ENCODE measurements at places on chromosomes 5 and 9. TPM values are rescaled to one million over a fixed set of nuclear protein-coding genes. Genes with fewer than 3 reads are reported as not detected.
A peak's percentile ranks its signal among the peaks of the same experiment; 100 is the strongest.

DNA sequence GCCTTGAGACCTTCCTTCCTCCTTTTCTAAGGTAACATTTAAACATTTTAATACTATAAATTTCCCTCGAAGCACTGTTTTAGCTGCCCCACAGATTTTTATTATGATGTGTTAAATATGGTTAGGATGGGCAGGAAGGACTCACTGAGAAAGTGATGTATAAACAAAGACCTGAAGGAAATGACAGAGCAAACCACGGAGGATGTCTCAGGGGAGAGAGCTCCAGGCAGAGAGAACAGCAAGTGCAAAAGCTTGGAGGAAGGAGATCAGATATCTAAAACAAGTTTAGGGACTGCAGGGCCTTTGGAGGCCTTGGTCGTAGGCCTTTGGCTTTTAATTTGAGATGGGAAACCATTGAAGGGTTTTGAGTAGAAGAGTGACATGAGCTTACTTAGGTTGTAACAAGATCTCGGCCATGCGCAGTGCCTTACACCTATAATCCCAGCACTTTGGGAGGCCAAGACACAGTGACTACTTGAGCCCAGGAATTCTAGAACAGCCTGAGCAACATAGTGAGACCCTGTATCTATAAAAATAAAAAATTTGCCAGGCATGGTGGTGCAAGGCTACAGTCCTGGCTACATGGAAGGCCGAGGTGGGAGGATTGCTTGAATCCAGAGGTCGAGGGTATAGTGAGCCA, 35.5 kb upstream of the LRRTM2 start:
- H3K27me3 ChIP-seq, result peaks cover 2% of the 10 kb centered on the region
- peaks cover 9% of the 10 kb centered on the region for H3K36me3 ChIP-seq
- no peak overlapping the region for H3K4me3 ChIP-seq
- no peak for DNase-seq

DNA sequence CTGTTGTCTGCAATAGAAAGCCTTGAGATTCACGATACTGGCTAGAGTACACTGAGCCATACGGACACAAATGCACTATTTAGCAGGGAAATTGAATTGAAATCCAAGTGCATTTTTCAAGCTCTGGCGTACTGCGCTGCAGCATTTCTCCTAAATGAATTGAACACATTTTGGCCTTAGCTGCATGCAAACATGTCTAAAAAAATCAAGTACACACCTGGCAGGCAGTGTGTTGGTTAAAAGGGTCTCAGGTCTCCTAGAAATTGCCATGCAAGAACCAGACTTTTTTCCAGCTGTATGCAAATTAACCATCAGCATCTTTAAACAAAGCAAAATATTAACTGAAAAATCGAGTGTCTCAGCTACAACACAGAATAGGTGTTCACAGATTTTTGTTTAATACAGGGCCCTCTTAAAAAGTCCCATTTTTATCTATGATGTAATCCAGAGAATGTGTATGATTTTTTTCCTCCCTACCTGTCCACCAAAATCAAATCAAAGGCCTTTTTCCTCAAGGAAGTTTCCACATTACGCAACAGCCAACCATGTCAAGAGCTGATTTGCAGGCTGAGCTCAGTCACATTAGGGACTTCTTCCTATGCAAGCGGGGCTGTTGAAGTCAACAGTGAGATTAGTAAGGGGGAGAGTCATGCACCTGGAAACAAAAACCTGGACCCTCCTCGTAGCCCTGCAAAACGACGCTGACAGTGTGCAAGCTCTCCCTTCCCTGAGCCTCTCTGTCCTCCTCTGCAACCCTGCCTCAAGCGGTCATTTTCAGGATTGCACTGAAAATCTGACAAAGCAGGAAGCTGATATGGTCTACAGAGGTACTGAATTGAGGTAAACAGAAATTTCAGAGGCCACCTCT, 14.1 kb upstream of the SFXN1 start:
- H3K4me1 ChIP-seq, result peaks cover 8% of the 10 kb centered on the region
- peaks cover 3% of the 10 kb centered on the region for H3K27me3 ChIP-seq
- H3K36me3 ChIP-seq, result no peaks in the 10 kb centered on the region
- no peak overlapping the region for H3K4me3 ChIP-seq
- DNase-seq, result peak; percentile 56

DNA sequence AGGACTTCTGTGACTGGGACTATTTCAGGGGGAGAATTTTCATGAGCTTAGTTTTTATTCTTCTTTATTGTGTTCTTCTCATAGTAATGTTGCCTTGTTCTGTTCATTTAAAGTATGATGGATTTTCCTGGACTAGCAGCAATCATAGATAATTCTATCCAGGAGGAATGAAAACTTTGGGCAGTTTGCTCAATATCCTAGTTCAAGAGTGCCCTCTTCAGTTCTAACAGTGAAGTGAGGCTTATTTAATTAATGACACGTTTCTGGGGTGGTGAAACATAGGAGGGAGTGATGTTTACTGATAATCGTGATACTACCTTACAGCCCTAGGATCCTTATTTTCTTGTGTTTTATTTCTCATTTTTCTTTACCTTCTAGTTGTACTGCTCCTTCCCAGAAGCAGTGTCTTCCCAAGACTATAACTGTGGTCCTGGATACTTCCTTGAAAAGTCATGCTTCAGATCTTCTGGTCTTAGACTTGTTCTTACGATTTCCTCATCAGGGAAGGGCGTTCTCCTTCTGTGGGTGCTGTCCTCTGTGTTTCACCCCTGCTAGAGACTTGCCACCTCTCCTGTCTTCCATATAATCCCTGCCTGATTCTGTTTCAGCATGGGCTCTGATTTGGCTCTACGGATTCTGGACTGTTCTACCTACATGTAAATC, 57.4 kb downstream of the CFAP95 start:
- DNase-seq, result no peak
- no peak overlapping the region for H3K4me3 ChIP-seq
- no peaks in the 10 kb centered on the region for H3K36me3 ChIP-seq
- no peaks in the 10 kb centered on the region for H3K4me1 ChIP-seq
- H3K27ac ChIP-seq, result no peak overlapping the region
- H3K27me3 ChIP-seq, result peaks cover 3% of the 10 kb centered on the region

- no peak for DNase-seq
- H3K4me1 ChIP-seq, result peaks cover 33% of the 10 kb centered on the region
- peak overlapping the region; percentile 98 for H3K27ac ChIP-seq
- H3K36me3 ChIP-seq, result peaks cover 14% of the 10 kb centered on the region
- H3K4me3 ChIP-seq, result peak overlapping the region; percentile 67
- H3K27me3 ChIP-seq, result no peaks in the 10 kb centered on the region
Measured at GRCh38 chr5:134226441-134227192, 744 bp upstream of the PPP2CA start.

GRCh38 chr5:55600497-55601203, 65.9 kb upstream of the PLPP1 start:
- H3K27me3 ChIP-seq, result no peaks in the 10 kb centered on the region
- H3K4me1 ChIP-seq, result peaks cover 39% of the 10 kb centered on the region
- no peak for DNase-seq
- peak overlapping the region; percentile 86 for H3K27ac ChIP-seq

DNA sequence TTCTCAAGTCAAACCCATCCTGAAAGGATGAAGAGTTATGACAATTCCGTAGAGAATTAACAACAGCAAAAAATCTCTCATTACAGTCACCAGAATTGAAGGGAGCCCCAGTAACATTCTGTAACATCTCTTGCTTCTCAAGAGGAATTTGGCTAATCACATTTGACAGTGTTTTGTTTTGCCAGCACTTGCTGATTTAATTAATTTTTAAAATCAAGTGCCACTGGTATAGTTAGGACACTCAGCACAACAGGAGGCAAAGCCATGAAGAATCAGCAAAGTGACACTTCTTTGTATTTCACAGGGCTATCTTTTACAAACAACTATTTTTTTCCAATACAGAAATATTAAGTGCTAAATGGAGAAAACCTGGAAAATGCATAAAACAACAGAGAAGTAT, 152.8 kb downstream of the MCTP1 start:
- no peak for DNase-seq
- H3K27me3 ChIP-seq, result peaks cover 2% of the 10 kb centered on the region
- no peaks in the 10 kb centered on the region for H3K36me3 ChIP-seq
- H3K4me3 ChIP-seq, result no peak overlapping the region

GRCh38 chr9:28600226-28600625, 1026.9 kb upstream of the C9orf72 start:
- no peaks in the 10 kb centered on the region for H3K27me3 ChIP-seq
- no peak overlapping the region for H3K27ac ChIP-seq
- no peak overlapping the region for H3K4me3 ChIP-seq
- DNase-seq, result no peak
- H3K4me1 ChIP-seq, result no peaks in the 10 kb centered on the region

- no peak overlapping the region for H3K27ac ChIP-seq
- H3K4me1 ChIP-seq, result peaks cover 10% of the 10 kb centered on the region
- no peak overlapping the region for H3K4me3 ChIP-seq
- H3K36me3 ChIP-seq, result peaks cover 37% of the 10 kb centered on the region
- peaks cover 2% of the 10 kb centered on the region for H3K27me3 ChIP-seq
- DNase-seq, result no peak
Measured at GRCh38 chr5:65816729-65817128, 94.7 kb downstream of the NLN start.

- DNase-seq, result no peak
- no peak overlapping the region for H3K4me3 ChIP-seq
- H3K27ac ChIP-seq, result no peak overlapping the region
- H3K27me3 ChIP-seq, result peaks cover 2% of the 10 kb centered on the region
- H3K4me1 ChIP-seq, result no peaks in the 10 kb centered on the region
Measured at GRCh38 chr5:38715696-38716095, 130.1 kb upstream of the OSMR start.

GRCh38 chr5:154400678-154401077, 45.1 kb upstream of the SAP30L start:
- no peak overlapping the region for H3K4me3 ChIP-seq
- no peaks in the 10 kb centered on the region for H3K27me3 ChIP-seq
- H3K27ac ChIP-seq, result no peak overlapping the region
- no peak for DNase-seq
- H3K4me1 ChIP-seq, result peaks cover 11% of the 10 kb centered on the region

- no peaks in the 10 kb centered on the region for H3K4me1 ChIP-seq
- H3K36me3 ChIP-seq, result no peaks in the 10 kb centered on the region
- no peak overlapping the region for H3K27ac ChIP-seq
- no peaks in the 10 kb centered on the region for H3K27me3 ChIP-seq
- DNase-seq, result no peak
- no peak overlapping the region for H3K4me3 ChIP-seq
Measured at GRCh38 chr5:147752033-147752432, 30.5 kb downstream of the JAKMIP2 start.

DNA sequence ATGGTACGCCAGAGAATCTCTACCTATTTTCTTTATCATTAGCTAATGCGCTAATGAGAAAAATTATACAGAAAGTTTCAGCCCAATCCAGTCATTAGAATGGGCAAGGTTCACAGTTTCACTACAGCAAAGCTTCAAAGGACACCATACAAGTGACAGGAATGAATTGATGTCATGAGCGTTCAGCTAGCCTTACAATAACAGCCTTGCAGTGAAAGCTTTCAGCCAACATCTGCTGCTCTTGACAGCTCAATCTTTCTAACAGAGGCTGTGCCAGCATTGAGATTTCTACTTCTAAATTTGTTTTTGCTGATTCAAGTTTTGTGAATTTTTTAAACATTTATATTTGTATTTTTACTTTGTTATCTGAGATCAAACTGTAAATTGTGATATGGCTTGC, 302.4 kb upstream of the FAM174A start:
- H3K4me3 ChIP-seq, result no peak overlapping the region
- H3K27me3 ChIP-seq, result no peaks in the 10 kb centered on the region
- no peak overlapping the region for H3K27ac ChIP-seq
- no peaks in the 10 kb centered on the region for H3K36me3 ChIP-seq

DNA sequence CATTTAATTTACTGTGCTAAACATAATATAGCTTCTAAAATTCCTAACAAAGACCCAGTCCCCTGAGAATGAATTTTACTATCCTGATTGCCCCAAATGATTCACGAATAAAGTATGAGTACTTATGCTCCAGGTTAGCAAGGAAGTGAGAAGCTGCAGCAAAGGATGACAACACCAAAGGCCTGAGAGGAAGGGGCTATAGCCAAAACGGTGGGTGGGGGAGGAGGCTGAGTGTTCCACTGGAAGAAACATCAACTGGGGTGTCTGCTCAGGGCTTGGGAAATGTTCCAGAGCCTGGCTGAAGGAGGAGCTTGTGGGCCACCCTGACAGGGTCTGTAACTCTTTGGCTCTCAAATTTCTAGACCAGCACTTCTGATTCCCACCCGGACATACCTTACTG, 157.3 kb downstream of the ADAMTS12 start:
- H3K27me3 ChIP-seq, result peaks cover 7% of the 10 kb centered on the region
- DNase-seq, result no peak
- H3K4me3 ChIP-seq, result no peak overlapping the region
- no peak overlapping the region for H3K27ac ChIP-seq
- no peaks in the 10 kb centered on the region for H3K4me1 ChIP-seq
- no peaks in the 10 kb centered on the region for H3K36me3 ChIP-seq

GRCh38 chr5:167489202-167489601, 802.2 kb upstream of the WWC1 start:
- no peak overlapping the region for H3K27ac ChIP-seq
- no peak overlapping the region for H3K4me3 ChIP-seq
- H3K36me3 ChIP-seq, result no peaks in the 10 kb centered on the region
- no peaks in the 10 kb centered on the region for H3K27me3 ChIP-seq
- H3K4me1 ChIP-seq, result no peaks in the 10 kb centered on the region
- DNase-seq, result no peak

GRCh38 chr9:32394381-32395049, 10.1 kb downstream of the ACO1 start:
- no peak for DNase-seq
- no peak overlapping the region for H3K4me3 ChIP-seq
- H3K27ac ChIP-seq, result no peak overlapping the region
- no peaks in the 10 kb centered on the region for H3K36me3 ChIP-seq
- H3K4me1 ChIP-seq, result no peaks in the 10 kb centered on the region
- no peaks in the 10 kb centered on the region for H3K27me3 ChIP-seq

- H3K4me3 ChIP-seq, result no peak overlapping the region
Measured at GRCh38 chr5:134506054-134507039, 19.1 kb upstream of the JADE2 start.

DNA sequence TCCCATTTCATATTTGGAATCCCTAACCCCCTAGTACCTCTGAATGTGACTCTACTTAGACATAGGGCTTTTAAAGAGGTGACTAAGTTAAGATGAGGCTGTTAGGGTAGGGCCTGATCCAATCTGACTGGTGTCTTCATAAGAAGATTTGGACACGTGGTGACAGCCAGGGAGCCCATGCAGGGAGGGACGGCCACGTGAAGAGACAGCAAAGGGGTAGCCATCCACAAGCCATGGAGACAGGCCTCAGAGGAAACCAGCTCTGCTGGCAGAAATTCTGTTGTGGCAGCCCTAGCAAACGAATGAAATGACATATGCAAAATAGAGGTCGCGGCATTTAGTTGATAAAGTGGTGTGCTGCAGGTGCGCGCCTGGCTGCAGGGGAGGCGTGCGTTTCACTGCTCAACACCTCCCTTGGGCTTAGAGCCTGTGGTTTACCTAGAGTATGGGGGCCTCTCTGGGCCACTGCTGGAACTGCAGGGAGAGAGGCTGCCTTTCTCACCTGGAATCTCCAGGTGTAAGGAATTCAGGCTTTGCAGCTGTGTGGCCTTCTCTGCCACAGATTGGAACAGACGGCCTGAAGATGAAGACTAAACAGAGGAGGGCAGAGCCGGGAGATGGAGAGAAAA, 7.1 kb upstream of the AFAP1L1 start:
- H3K27ac ChIP-seq, result no peak overlapping the region
- peaks cover 17% of the 10 kb centered on the region for H3K27me3 ChIP-seq
- DNase-seq, result peak; percentile 60
- no peaks in the 10 kb centered on the region for H3K36me3 ChIP-seq
- peaks cover 8% of the 10 kb centered on the region for H3K4me1 ChIP-seq
- no peak overlapping the region for H3K4me3 ChIP-seq

FIBCD1 gene
- not detected for total RNA-seq

WNK2 gene
- 0.25 TPM for total RNA-seq

DOK3 gene
- 6.0 TPM for total RNA-seq

PDZD2 gene
- 0.14 TPM for total RNA-seq

RASEF gene
- total RNA-seq, result not detected

AK8 gene
- total RNA-seq, result not detected

GRIA1 gene
- not detected for total RNA-seq

FYB1 gene
- 358 TPM for total RNA-seq
